ENCODE measurements at places on chromosomes 3 and 15.

- no peak for DNase-seq
Observed at GRCh38 chr15:67161881-67162280, 92.6 kb downstream of the AAGAB start.

DNA sequence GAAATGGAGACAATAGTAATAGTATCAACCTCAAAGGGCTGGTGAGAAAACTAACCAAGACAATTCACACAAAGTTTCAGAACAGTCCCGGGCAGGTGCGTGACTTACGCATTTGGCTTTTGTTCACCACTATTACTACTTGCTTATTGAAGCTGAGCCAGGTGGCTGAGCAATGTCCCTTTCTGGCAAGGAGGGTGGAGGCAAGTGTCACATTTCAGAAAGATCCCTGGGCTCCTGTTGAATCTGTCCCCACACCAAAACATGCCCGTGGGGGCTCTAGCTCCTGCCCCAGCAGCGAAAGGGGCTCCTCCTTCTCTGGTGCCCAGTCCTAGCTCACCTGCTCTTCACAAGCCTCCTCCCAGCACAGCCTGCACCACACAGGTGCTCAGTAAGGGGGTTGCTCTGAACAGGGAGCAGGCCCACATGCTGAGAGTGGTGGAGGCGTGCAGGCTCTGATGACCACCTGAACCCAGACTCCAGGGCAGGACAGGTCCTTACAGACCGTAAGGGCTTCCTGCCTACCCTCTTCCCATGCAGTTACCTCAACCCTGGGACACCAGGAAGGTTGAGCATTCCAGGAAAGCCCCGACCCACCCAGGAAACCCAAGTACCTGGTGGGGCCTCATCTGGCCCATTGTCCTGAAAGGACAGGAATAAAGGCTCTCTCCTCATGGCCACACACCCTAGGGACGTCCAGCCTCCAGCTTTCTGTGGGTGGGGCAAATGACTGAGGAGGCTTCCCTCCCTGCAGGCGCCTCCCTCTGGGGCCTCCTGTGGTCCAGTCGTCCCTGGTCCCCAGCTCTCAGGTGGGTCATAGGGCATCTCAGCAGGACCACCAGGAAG is 32.6 kb downstream of the SEMA7A start:
- DNase-seq: peak; percentile 36

DNA sequence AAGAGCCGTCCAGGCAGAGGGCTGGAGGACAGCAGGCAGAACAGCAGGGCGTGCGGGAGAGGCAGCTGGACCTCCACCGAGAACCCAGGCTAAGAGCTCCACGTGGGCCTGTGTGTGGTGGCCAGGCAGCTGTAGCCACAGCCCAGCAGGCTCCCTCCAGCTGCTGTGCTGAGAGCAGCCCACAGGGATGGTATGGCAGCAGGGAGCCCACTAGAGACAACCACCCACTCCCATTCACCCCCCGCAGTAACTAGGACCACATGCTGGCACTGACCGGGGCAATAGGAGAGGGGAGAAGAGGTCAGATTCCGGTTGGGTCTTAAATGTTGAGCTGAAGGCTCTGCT is 25.6 kb upstream of the MUSTN1 start:
- DNase-seq: no peak

DNA sequence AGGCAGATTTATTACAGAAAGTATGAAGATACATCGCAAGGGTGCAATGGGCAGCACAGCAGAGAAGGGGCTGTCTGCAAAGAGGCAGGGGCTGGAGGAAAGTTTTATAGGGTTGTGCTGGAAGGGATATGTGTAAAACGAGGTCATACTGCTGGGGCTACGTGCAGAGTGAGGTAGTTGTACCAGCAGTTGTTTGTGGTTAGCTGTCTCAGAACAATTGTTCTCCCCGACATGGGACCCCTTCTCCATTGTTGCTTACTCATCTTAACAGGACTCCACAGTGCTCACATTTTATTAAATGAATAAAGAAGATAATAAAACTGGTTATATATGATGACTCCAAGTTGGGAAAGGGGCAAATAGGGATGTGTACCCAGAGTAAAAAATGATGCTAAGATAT is 49.4 kb downstream of the GTPBP8 start:
- DNase-seq: no peak

DNA sequence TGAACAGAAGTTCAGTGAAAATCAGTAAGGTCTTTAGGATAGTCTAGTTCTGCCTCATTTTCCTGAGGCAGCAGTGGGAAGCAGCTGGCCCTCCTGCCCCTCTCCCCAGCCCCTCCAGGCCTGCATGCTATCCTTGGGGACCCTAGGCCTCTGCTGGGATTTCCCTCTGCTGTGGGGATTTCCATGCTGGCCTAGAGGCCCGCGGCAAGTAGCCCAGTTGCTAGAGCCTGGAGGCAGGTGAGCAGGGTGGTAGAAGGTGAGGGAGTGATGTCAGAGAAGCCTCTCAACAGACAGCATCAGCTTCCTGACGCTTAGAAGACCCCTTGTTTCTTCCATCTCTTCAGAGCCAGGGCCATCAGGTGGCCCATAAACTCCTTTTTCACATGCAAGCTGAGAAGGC is 305.8 kb upstream of the THBS1 start:
- no peak for DNase-seq

- DNase-seq: no peak
Observed at GRCh38 chr3:71962561-71963240, 177.8 kb upstream of the PROK2 start.

DNA sequence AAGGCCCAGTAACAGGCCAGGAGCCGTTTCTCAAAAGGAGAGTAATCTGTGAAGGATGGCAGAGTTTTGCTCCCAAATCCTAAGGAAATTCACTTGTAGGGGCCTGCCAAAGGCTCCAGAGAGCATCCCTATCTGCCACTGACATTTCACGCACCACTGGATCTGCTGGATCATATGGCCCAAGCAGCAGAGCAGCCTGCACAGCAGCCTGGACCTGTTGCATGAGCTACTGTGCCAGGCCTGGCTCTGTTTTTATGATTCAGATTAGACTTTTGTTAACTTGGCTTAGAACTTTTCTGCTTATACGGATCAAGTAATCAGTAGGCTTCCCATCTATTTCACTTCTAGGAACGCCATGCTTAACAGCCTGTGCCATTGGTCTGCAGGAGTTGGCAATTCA is 70.7 kb downstream of the CHRD start:
- no peak for DNase-seq

DNA sequence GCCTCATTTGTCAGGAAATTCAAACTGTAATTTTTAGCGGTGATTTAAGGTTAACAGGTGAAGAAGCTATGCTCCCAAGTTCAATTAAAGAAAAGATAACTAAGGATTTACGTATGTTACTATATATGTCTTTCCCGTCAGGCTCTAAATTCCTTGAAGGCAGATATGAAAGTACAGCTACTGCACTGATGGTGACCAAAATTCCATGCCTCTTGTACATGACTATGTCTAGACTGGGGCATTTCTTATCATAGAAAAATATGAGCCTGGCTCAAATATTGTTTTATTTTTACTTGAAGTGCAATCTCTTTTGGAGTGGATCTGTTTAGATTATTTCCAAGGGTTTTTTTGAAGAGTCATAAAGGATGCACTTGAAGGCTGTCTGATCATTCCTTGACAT is 647.1 kb upstream of the KCNMB2 start:
- no peak for DNase-seq

DNA sequence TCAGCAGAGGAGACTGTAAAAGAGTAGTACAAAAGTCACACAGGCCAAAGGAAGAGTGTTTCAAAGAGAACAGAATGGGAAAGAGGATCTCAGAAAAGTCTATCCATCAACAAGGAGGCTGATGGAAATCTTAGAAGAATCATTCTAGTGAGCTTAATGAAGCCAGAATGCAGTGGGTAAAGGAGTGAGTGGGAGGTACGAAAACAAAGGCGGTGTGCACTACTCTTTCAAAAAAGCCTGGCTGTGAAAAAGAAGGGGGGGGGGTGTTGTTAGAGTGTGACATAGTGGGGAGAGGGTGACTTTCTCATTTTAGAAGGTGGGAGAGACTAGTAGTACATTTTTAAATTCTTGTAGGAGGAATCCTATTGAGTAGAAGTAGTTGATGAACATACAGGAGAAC is 11.7 kb downstream of the PAQR9 start:
- no peak for DNase-seq

GRCh38 chr3:99627062-99627826 is 11.2 kb upstream of the COL8A1 start:
- no peak for DNase-seq

GRCh38 chr3:152574461-152575079 is 260.4 kb upstream of the P2RY1 start:
- peak; percentile 19 for DNase-seq

GRCh38 chr15:60389261-60390077 is 8.3 kb downstream of the ANXA2 start:
- DNase-seq: no peak

DNA sequence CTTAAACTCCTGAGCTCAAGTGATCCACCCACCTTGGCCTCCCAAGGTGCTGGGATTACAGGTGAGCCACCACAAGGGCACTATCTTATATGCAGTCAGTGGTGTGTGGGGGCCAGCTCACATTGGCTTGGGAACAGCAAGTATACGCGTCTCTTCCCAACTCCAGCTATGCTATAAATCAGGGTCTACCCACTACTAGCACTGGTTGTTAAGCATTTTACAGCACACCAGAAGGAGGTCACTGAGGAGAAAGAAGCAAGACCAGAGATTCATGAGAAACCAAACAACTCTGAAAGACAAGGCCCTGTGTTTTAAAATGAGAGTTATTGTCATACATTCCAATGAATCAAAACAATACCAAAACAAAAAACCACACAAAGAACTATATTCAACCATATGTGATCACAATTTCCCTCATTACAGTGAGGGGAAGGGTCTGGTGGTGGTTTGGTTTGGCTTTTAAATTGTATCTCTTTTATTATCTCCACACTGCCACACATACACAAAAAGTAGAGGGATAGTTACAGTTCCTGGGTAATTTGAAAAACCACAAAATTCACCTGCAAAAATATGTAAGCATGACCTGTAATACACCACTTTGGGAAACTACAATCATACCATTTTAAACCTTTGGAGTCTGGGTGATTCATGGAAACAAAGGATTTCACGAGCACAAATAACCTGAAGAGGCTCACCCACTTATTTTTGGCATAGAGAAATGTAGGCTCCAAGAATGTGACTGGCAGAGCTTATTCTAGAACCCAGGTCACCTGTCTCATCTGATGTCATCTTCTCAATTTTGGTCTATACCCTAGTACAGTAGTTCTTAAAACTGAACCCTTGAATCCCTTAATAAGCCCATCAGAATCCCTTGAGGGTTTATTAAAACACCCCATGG is 5.2 kb downstream of the MAGI1 start:
- no peak for DNase-seq

Data from CD8-positive, alpha-beta T cell (primary cell).